ENCODE measurements at places on chromosomes 3 and 15.

DNA sequence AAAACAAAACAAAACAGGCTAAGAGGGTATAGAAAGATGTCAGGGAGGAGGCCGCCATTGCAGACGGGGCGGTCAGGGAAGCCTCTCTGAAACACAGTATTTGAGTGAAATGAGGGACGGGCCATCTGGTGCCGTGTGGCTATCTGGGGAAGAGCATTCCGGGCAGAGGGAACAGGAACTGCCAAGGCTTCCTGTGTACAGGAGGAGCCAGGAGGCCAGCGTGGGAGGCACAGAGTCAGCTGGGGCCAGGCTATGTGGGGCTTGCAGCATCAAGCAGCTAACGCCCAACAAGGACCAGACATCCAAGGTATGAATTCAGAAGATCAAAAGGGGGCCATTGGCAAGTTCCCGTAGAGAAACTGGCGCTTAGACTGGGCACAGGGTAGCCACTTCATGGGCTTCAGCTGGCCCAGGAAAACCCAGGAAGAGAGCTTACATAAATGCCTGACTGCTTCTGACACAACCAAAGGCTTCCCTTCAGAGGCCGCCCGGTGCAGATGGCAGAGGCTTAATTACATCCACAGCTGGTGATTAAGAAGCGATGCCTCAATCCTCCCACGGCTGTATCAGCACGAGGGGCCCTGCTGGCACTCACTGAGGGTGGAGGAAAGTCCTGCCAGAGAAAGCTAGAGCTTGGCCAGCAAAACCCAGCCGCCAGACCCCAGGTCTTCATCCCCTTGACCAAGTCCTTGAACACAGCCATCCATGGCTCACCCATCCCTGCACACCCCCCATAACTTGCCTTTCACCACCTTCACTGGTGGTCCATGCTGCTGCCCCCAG lies 144.9 kb downstream of the MEGF11 start:
- DNase-seq = no peak

GRCh38 chr15:68930268-68931022 lies at the start of gene SPESP1:
SPESP1 (plus strand) TSS chr15:68930525; CDS start chr15:68930654, 129 bp downstream.
- peak; percentile 25 for DNase-seq

- DNase-seq = no peak
Measured at GRCh38 chr3:34742151-34742550, 897.2 kb upstream of the ARPP21 start.

DNA sequence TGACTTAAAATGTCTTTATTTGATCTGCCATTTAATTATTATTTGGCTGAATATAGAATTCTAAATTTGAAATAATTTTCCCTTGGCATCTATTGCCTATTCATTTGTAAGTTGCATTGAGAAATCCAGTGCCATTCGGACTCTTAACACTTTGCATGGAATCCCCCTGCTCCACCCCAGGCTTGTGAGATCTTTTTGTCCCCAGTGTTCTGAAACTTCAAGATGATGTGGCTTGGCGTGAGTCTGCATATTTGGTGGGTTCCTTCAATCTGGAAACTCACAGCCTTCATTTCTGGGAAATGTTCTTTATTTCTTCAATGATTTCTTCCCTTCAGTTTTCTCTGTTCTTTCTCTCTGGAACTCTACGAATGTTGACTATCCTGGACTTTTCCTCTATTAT lies 83.8 kb upstream of the BLM start:
- no peak for DNase-seq

DNA sequence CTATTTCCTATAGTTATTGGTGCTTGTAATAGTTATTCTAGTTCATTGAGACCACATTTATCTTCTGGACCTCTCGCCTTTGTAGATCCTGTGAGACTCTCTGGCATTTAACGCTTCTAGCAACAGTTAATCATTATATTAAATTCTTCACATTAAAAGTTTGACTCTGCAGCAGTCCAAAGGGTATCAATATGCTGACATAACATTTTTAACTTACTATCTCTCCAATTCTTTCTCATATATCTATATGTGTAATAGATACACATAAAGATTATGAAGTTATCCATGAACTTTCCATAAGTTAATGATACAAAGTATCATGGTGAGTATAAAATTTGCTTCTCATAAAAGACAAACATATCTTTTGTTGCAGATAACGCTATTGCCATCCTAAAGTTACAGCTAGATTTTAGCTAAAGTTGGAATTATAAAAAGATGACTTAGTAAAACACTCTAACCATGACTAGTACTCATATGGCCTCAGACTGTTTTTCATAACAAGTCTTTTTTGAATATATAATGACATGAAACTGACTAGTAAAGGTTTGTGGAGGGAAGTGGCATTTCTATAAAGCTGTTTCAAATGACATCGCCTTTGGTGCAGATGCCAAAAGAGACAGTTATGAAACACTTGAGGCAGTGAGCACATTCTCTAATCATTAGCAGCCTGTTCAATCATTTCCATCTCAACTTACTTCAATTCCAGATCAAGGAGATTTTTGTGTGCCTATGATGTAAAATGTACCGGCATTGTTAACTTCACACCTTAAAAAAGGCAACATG lies 379.3 kb upstream of the CBLB start:
- DNase-seq = no peak

DNA sequence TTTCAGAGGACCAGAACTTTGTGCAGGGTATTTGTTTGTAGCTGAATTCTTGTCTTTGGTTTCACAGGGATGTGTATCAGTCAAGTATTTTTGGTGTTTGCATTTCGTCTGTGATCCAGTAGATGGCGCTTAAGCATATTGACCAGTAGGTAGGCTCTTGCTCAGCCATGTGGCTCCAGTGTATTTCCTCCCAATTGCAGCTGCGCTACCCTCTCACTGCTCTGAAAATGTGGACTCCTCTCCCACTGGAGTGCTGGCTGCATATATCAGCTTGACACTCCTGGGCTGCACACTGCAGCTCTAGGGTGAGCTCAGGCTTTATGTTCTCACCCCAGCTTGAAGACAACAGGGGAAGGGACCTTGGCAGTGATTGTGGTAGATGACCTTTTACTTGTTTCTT lies 1264.3 kb upstream of the ALCAM start:
- DNase-seq = no peak

DNA sequence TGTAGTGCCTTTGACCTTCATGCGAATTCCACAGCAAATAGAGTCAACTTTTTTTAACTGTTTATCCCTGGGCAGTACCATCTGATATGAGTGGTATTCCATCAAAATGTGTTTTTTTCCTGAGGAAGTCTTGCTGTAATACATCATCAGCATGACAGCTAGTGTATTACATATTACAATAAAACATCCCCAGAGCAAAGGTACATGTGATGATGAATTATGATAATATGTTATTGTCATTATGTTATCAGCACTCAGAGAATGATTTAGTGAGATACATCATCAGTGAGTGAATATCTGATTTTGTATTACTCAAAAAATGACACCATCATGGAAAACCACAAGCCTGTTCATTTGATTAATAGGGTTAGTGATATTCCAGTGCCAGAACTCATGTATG lies 69.7 kb upstream of the ARL6 start:
- no peak for DNase-seq

GRCh38 chr3:50358355-50358910 lies 888 bp downstream of the TMEM115 start:
- no peak for DNase-seq

GRCh38 chr3:17301271-17301670 lies 416.5 kb downstream of the PLCL2 start:
- DNase-seq = no peak

DNA sequence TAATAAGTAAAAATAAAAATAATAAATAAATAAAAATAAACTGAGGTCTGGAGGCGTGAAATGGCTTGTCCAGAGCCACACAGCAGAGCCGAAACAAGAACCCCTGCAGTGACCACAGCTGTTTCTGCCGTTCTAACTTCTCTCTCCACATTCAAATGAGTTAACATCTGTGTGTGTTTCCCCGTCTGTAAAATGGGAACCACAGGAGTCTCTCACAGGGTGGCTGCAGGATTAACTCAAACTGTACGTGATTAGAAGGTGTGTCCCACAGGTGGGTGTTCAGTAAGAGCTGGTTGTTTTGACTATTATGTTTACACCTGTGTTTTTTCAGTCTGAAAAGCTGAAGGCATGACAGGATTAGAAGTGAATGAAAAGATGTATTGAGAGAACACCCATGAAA lies 27.0 kb upstream of the MUC4 start:
- DNase-seq = no peak

- DNase-seq = no peak
Measured at GRCh38 chr15:42100021-42100800, 5.8 kb upstream of the PLA2G4D start.

- no peak for DNase-seq
Measured at GRCh38 chr3:134839990-134840389, 44.9 kb downstream of the EPHB1 start.

DNA sequence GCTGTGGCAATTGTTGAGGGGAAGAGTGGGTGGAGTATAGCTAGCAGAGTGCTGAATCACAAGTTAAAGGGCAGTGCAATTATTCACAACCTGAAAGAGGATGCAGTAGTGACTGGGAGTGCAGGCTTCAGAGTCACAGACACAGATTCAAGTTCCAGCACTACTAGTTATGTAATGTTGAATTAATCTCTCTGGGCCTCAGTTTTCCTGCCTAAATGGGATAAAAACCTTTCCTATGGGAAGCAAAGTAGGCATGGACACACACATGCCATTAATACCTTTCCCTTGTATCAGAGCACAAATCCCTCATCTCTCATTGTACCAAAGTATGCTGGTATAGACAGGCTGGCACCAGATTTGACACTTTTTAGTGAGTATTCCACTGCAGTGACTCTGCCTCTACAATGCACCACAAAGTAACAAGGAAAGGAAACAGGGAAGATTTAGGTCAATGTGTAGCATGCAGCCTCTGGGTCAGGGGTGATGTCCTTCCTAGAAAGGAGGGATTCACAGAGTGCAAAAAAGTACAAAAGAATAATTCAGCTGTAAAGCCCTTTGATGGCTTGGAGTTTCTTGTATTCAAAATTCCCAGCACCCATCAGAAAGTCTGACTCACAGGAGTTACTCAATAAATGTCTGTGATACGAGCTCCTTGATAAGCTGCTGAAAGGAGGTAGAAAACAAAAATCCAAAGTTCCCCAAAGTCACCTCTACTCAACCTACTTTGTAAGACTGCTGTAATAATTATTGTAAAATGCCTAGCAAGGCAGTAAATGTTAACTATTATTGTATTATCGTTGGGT lies 507.5 kb upstream of the TGFBR2 start:
- no peak for DNase-seq

GRCh38 chr3:152321200-152321954 lies 52.6 kb downstream of the MBNL1 start:
- DNase-seq = no peak

DNA sequence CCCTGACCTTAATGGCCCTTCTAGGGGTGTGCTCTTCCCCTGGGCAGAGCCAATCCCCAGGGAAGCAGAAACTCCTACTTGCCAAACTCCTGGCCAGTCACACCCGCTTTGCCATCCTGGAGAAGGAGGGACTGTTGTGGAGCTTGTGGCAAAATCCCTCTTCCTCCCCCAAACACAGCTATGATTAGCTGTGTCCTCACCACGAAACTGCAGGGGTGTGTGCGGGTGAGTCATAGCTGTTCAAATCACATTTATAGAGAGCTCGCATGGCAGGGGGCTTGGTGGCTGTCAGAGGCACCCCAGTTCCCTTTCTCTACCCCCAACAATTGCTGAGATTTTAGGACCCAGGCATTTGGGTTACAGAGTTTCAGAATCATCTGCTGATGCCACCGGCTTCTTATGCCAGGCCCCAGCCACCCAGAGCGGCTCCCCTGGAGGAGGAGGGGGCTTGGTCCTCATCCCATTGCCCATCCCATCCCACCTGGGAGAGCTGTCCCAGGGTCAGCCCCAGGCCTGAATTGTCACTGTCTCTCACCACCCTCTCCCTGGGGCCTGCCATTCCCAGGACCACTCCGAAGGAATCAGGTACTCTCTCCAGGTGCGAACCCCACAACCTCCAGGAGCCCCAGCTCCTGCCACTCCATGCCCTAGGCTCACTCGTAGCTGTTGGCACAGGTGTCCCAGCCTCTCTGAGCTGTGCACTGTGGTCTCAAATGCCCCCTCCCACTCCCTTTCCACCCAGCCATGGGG lies 28.8 kb upstream of the MAGEF1 start:
- DNase-seq = no peak

DNA sequence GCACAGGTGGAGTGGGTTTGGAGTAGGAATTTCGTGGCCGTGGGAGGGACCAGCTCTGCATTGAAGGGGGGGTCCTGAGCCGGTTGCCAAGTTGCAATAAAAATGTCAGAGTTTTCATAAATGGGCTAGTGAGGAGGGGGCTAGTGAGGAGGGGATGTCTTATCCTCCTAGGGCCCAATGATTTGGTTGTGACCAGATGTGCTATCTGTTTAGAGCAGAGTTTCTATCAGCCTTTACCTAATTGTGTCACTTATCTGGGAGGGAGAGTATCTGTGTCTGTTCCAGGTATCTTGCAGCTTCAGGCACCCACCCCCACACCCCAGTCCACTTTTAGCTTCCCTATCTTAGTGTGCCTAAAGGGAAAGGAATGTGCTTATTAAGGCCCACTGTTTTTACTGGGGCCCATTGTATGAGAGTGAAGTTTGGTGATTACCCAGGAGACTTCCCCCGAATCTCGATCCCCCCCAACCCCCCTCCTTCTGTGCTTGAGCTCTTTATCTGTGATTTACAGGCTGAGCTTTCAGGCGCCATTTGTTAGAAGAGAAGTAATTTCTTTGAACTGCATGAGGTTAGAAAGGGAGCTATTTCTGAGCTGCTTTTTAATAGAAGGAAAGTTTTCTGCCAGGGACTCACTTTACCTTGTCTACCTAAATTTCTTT lies 42.6 kb downstream of the PPCDC start:
- no peak for DNase-seq

- DNase-seq = no peak
Measured at GRCh38 chr3:156397534-156397933, 157.4 kb downstream of the SSR3 start.

DNA sequence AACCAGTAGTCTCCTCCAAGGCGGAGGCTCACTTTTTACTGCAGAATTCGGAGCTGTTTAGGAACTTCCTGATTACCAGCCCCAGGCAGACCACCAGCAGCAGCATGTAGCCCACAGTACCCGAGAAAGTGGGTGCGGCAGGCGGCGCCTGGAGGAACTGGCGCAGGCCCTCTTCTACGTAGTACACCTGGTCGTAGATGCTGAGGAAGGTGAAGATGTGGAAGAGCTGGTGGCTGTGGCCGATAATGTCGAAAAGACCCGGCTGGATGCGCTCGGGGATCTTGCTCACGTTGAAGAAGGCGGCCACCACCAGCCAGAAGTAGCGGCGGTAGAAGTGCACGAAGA lies 1.3 kb downstream of the PAQR9 start:
- no peak for DNase-seq

DNA sequence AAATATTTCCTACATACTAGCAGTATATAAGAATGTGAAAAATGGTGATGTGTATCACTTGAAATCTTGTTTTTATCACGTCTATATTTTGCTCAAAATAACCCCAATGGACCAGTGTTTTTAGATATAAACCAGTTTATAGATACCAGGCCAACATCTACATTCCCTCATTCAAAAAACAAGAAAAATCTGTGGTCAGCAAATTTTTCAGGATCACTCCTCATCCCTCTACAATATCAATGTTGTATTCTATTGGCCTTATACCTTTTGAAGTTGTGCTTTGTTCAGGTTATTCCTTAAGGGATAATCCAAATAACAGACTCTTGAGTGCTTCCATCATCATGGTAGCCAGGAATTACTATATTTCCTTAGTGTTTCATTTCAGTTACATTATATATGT lies 332.9 kb upstream of the ARRDC4 start:
- no peak for DNase-seq

Data from activated CD4-positive, alpha-beta T cell treated with anti-CD3 and anti-CD28 coated beads, Interleukin-2, amount 50 U/mL, for 24 hours (primary cell).